ENCODE measurements at places on chromosomes 1 and 21.

DNA sequence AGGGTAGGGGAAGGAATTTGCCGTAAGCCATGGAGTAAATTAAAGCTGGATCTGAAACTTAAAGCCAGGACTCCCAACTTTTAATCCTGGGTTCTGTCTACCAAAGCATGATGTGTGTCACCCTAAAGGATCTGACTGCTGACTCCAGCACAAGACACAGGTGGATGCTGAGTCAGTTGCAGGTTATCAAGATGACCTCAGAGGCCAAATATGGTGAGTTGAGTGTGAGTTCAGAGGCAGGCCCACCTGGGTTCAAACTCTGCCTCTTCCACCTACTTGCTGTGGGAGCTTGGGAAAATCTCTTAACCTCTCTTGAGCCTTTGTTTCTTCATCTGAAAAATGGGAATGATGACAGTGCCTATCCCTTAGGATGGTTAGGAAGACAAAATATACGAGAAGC is 16.7 kb upstream of the LDLRAP1 start:
- no peak for DNase-seq

- DNase-seq = peak; percentile 97
These were observed 43.0 kb downstream of the PLXNA2 start for GRCh38 chr1:208201229-208201628.

- DNase-seq = no peak
These were observed 6.7 kb upstream of the OR11L1 start for GRCh38 chr1:247848346-247848745.

- DNase-seq = no peak
These were observed 82.6 kb downstream of the GPR161 start for GRCh38 chr1:168054117-168054516.

DNA sequence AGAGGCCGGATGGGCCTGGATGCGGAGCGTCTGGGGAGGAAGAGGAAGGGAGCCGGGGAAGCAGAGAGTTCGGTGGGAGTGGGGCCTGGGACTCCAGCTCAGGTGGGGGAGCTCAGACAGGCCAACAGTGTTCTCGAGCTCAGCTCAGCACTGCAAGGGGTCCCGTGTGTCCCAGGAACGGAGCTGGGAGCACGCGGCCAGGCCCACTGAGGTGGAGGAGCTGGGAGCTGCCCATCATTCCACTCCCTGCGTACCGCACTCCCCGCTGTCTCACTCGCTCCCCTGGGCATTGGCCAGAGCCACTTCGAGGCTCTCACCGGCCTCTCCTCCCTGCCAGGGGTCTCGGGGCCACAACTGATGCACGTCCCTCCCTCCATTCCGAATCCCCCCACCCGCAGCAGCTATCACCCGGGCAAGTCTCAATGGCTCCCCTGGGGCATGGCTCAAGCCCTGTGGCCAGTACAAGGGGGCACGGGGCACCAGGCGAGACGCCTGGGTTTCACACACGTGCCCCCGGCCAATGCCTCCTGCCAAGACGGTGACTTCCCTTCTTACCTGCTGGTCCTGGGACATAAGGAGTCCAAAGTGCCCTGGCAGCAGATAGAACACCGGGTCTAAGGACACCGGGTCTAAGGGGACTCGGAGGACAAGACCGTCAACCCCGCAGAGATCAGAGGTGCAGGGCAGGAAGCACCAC is 30.3 kb upstream of the COL6A2 start:
- DNase-seq = no peak

GRCh38 chr1:234188454-234188792 is 184.8 kb upstream of the COA6 start:
- peak; percentile 9 for DNase-seq

GRCh38 chr1:147413110-147413605 is 128.1 kb upstream of the BCL9 start:
- DNase-seq = no peak

GRCh38 chr1:28926629-28927265 is 12.4 kb downstream of the EPB41 start:
- peak; percentile 9 for DNase-seq

DNA sequence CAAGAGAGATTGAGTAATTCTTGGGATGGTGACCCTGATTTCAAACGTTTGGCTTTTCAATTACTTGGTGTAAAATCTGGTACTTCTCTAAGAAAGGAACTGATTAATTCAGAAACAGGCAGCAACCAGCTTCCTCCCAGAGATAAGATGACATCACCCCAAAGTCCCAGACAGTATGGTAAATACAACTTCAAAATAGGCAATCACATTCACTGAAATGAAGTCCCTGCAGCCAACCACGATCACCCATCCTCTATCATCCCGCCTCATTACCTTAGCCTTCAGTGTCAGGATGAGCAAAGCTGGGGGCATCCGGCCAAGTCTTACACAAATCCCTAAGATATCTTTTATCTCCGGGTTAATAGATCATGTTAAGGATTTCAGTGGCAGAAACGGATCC is 26.4 kb upstream of the RUNX1 start:
- DNase-seq = peak; percentile 65

GRCh38 chr1:240104672-240105071 is 13.0 kb downstream of the FMN2 start:
- DNase-seq = peak; percentile 84

DNA sequence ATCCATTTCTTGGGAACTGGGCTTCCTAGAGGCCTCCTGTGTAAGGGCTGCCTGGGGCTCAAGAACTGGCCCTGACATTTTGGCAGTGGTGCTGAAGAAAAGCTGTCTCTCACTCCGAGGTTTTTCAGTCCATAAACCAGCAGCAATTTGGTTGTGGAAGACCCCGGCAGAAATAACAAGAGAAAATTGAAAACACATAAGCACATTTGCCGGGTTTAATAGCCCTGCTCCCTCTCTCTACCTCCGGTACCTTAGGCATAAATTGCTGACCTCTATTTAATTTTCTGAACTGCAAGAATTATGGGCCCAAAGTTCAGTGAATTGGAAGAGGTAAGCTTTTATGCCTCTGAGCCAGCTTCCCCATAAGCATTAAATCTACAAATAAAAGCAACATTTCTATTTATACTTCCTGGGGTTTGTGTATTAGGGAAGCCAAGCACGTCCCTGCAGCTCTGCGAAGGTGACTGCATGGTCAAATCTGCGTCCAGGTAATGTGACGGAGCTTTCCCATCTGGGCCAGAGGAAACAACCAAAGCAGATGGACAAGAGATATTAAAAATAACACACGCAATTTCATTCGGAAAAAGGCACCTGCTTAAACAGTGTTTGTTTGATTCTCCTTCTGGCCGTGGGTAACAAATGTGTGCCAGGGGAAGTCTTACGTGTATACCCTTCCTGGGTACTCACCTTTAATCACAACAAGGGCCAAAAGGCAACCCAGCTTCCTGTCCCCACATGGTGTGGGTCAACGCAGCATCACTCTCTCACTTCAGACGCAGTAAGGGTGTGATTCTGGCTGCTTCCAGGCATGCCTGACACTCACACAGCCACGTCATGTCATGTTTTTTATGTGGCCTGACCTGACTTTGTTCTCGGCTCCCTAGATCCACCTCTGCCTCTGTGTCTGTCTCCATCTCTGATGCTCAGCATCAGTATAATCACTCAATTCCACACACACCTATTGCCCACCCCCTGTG is 69.2 kb downstream of the PAPPA2 start:
- DNase-seq = no peak

GRCh38 chr1:95793893-95794292 is 559.9 kb downstream of the RWDD3 start:
- no peak for DNase-seq

- no peak for DNase-seq
These were observed 41.3 kb downstream of the PGM1 start for GRCh38 chr1:63634471-63634870.

GRCh38 chr1:201713086-201713810 is 115.7 kb upstream of the IPO9 start:
- DNase-seq = peak; percentile 100

- no peak for DNase-seq
These were observed 146.7 kb upstream of the C1orf105 start for GRCh38 chr1:172273647-172274396.

- peak; percentile 12 for DNase-seq
These were observed 57.5 kb downstream of the BCL9 start for GRCh38 chr1:147598621-147599361.

GRCh38 chr1:24639881-24640280 is 3.2 kb upstream of the SRRM1 start:
- DNase-seq = no peak

GRCh38 chr1:78143673-78144072 is 97.9 kb downstream of the GIPC2 start:
- DNase-seq = no peak

GRCh38 chr1:169298441-169298840 is 69.2 kb downstream of the NME7 start:
- no peak for DNase-seq

DNA sequence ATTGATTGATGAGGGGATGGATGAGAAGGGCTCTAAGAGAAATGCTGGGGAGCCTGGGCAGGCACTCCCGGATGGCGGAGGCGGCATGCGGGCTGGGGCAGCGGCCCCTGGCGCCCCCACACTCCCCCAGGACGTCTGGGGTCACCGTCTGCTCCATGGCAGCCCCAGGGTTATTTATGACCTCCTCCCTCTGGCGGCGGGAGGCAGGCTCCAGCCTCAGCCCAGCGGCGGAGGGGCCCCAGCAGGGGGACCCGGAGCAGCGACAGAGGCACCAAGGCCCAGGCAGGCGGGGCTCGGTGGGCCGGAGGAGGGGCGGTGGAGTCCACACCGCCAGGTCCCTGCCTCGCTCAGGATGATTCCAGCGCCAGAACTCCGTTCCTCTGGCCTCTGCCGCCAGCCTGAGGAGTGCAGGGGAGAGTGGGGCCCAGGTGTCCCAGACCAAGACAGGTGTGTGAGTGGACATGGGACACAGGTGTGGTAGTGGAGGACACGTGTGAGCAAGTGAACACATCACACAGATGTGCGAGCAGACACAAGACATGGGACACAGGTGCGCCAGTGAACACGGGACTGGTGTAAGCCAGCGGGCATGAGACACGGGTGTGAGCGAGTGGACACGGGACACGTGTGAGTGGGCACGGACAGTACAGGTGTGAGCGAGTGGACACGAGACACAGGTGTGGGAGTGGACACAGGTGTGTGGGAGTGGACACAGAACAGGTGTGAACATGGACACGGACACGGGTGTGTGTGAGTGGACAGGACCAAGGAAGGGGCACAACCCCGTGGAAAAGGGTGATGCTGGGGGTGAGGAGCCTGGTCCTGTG is 2.5 kb upstream of the SAMD11 start:
- peak; percentile 79 for DNase-seq

- no peak for DNase-seq
These were observed 146.6 kb downstream of the PGBD5 start for GRCh38 chr1:230279583-230279945.

DNA sequence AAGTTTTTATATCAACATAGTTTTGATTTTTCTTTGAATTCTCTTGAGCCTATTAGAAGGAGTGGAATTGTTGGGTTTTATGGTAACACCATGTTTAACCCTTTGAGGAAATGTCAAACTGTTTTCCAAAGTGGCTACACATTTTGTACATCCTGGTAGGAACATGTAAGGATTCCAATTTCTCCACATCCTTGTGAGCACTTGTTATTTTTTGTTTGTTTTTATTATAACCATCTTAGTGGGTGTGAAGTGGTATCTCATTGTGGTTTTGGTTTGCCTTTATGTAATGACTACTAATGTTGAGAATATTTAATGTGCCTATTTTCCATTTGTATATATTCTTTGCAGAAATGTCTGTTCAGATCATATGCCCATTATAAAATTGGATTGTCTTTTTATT is 120.5 kb downstream of the FGGY start:
- peak; percentile 31 for DNase-seq

GRCh38 chr1:221510793-221511503 is 230.9 kb downstream of the DUSP10 start:
- DNase-seq = no peak

DNA sequence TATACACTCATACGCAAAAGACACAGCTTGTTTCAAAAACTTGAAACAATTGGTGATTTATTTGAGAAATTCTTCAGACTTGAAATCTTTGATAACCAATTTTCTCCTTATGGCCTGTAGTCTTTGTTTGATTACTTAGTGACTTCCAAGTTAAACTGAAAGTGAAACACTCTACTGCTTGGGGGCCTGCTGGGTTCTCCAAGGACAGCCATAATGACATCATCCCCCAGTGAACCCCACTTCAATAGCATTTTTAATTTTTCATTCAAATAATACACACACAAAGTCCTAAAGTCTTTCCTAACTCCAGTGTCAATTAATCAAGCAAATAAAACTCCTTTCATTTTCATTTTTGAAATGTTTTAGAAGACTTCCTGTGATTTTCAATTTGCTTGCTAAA is 59.2 kb downstream of the KRTAP19-8 start:
- no peak for DNase-seq

DNA sequence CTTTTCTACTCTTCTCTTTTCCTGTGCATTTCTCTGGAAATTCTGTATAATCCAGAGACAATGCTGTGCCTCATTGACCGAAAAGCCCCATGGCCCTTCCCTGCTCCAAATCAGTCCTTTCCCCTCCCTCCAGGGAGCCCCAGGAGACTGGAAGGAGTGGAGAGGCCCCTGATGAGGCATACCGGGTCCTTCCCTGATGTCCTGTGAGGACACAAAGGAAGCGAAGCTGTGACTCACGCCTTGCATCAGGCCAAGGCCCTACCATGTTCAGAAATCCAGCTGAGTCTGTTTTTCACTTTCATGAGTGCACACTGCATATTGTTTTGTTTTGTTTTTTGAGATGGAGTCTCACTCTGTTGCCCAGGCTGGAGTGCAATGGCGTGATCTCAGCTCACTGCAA is 38.7 kb upstream of the BECN2 start:
- DNase-seq = peak; percentile 74

DNA sequence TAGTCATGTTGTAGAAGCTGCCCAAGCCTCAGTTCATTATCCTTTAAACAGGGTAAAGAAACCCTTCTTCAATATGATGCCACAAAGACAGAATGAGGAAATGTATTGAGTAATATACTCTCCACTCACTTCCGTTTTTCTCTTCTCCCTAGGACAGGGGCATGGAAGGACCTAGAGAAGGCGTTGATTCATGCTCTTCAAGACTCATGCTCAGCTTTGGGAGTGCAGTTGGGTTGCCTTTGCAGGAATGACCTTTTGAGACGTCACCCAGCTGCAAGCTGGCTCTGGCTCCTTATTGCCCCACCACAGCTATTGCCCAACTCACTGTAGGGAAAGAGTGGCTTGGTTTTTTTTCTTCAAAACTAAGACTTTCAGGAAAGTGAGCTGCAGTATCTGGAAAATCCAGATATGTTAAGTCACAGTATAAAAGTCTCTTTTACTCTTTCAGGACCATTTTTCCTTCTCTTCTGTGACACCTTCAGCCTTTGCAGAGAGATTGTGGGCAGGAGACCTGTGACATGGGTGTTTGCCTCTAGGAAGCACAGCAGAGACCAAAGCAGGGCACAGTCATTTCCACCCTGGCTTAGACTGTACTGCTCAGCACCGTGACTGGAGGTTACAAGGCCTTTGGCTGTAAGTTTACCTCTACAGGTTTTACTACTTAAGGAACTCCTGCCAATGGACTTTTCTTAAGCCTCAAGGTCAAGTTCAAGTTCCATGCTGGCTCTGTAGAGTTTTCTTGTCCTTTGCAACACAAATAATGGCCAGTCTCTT is 39.5 kb downstream of the XCL2 start:
- DNase-seq = peak; percentile 30

All from EH (cell line).